ENCODE measurements at places on chromosomes 11 and 22. TPM values are rescaled to one million over a fixed set of nuclear protein-coding genes. Genes with fewer than 3 reads are reported as not detected.

The RNF26 gene
- 24.3 TPM for total RNA-seq

The PHRF1 gene
- total RNA-seq: 25.9 TPM

The PIWIL4 gene
- total RNA-seq: 2.5 TPM

The DNAJB7 gene
- not detected for total RNA-seq

The TSSK2 gene
- not detected for total RNA-seq

The HTR3A gene
- not detected for total RNA-seq

The AP5B1 gene
- 14.6 TPM for total RNA-seq

The GDPD5 gene
- total RNA-seq: 8.9 TPM

DNA sequence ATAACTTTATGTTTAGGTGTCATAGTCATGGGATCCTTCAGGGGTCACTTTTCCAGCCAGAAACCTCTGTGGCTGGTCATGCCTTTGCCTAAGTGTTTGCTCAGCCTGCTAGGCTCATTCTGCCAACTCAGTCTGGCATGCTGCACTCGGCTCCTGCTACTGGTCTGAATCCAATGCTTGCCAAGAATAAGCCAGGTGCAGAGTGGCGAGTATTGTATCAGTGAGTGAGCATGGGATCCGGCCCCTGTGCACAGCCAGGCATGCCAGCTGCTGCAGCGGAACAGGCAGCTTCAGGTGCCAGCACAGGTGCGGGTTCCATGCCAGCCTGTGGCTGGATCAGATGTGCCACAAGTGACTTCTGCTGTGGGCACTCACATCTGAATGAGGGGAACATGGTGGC is 1269.3 kb upstream of the CNTN5 start:
- no peak overlapping the region for H3K27ac ChIP-seq
- no peaks in the 10 kb centered on the region for H3K4me1 ChIP-seq
- no peaks in the 10 kb centered on the region for H3K36me3 ChIP-seq
- peaks cover 3% of the 10 kb centered on the region for H3K27me3 ChIP-seq
- DNase-seq: no peak

DNA sequence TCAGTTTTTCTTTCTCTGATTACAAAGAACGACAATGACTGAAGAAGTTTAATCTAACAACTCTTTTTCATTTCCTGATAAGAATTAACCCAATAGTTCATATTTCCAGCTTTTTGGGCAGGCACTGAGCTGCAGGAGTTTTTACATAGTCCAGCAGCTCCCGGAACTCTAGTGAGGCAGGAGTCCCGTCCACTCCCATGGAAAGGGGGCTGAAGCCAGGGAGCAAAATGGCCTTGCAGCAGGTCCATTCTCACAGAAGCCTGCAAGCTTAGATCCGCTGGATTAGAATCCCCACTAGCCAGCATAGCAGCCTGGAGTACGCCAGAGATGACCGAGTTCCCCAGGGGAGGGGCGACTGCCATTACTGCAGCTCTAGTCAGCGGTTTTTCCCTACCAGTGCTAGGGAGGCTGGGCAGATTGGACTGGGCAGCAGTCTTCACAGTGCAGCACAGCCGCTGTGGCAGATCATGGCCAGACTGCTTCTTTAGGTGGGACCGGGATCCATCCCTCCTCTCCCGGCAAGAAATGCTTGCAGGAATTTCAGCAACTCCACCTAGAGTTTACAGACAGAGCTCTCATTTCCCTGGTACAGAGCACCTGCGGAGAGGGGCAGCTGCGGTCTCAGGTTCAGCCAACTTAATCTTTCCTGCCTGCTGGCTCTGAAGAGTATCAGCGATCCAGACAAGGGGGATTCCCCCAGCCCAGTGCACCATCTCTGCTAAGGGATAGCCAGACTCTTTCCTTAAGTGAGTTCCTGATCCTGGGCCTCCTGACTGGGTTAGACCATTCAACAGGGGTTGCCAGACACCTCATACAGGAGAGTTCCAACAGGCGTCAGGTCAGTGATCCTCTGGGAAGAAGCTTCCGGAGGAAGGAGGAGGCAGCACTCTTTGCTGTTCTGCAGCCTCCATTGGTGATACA is 742 bp upstream of the CASP4 start:
- peak overlapping the region; percentile 56 for H3K4me3 ChIP-seq
- peaks cover 16% of the 10 kb centered on the region for H3K4me1 ChIP-seq
- H3K36me3 ChIP-seq: no peaks in the 10 kb centered on the region
- no peak for DNase-seq
- H3K27me3 ChIP-seq: no peaks in the 10 kb centered on the region
- no peak overlapping the region for H3K27ac ChIP-seq

- DNase-seq: no peak
- H3K27ac ChIP-seq: peak overlapping the region; percentile 49
- H3K27me3 ChIP-seq: no peaks in the 10 kb centered on the region
Observed at GRCh38 chr22:41526830-41527799, 17.2 kb downstream of the POLR3H start.

DNA sequence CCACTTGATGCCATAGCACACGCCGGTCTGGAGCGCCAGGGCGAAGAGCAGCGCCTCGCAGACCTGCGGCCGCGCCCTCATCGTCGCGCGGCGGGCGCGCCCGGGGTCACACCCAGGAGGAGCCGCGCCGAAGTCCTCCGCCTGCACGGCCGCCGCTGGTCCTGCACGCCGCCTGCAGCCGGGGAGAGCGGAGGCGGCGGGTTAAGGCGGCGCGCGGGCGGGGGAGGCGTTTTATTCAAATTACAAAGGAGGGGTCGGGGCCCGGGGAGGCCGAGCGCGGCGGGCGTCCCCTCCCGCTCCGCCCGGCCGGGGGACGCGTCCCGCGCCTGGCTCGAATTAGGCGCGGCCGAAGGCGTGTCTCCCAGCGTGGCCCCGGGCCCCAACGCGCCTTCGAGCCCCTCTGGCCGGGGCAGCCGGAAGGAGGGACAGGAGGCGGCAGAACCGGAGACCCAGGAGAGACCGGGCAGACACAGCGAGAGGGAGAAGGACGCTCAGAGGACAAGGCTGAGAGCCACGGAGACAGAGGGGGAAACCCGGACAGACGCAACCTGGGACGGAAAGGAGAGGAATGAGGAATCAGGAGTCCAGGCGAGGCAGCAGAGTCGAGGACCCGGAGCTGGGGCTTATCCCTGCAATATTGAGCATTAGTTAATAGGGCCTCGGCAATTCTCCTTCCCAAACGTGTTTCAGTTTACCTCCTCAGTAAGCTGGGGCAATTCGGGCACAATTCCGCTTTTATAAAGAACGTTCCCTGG is at the start of gene WNT11:
Gene WNT11 (minus strand): TSS at position 176 of the 755 bp plus-strand sequence. CDS start 95 bp downstream, at position 81.
- peak within 1 kb of the TSS; percentile 11 for H3K27ac ChIP-seq
- H3K4me1 ChIP-seq: peaks cover 30% of the 10 kb centered on the region
- no peak for DNase-seq
- peak within 1 kb of the TSS; percentile 76 for H3K4me3 ChIP-seq
- H3K36me3 ChIP-seq: peaks cover 2% of the 10 kb centered on the region

DNA sequence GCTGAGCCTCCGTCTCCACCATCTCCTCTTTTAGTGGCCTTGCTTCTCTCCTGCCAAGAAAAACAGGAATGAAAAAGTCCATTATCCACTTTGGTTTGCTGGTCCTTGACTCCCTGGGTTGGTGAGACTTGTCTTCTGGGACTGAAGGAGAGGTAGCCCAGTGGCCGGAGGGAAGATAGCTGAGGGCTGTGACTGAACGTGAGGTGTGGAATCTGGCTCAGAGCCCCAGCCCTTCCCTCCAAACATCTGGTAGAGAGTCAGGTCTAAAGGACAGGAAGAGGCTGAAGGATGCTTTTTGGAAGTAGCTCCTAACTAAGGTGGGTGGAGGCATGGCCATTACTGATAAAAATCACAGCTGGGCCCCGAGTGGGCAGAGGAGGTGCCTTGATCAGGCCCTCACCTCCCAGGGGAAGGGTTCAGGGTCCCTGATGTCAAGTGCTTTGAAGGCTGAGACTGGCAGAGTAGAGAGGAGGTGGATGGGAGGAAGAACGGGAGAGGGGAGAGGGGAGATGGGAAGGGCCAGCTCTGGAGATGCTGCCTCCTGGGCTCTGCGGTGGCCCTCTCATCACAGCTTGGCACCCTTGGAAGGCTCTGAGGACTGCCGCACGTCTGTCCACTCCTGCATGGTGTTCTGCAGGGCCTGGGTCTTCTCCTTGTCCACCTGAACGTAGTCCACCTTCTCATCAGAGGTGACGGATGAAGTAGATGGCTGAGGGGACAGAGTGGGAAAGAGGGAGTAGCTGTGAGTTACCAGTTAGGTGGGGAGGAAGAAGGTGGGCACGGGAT is 30.2 kb downstream of the USP35 start:
- H3K27me3 ChIP-seq: no peaks in the 10 kb centered on the region
- H3K27ac ChIP-seq: no peak overlapping the region
- H3K4me1 ChIP-seq: no peaks in the 10 kb centered on the region
- no peak overlapping the region for H3K4me3 ChIP-seq

- peaks cover 34% of the 10 kb centered on the region for H3K36me3 ChIP-seq
- peak overlapping the region; percentile 97 for H3K4me3 ChIP-seq
- peak overlapping the region; percentile 77 for H3K27ac ChIP-seq
Observed at GRCh38 chr22:38503021-38503420, 3.1 kb downstream of the DDX17 start.

DNA sequence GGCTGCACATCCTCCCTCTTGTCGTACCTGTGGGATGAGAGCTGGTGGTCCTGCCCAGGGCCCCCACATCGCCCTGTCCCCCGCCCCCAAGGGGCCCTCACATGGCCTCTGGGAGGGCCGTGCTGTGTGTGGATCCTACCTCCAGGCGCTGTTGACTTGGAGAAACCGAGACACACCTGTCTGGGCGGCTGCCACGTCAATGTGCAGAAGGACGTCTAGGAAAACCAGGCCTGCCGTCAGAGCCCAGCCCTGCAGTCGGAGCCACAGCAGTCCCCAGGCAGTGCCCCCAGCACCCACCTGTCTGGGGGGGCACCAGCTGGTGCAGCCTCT is 14.2 kb downstream of the ALG12 start:
- H3K36me3 ChIP-seq: peaks cover 20% of the 10 kb centered on the region
- no peaks in the 10 kb centered on the region for H3K27me3 ChIP-seq
- no peak overlapping the region for H3K4me3 ChIP-seq
- DNase-seq: peak; percentile 83
- H3K4me1 ChIP-seq: no peaks in the 10 kb centered on the region

GRCh38 chr11:45321031-45321595 is 35.0 kb upstream of the SYT13 start:
- peaks cover 42% of the 10 kb centered on the region for H3K27me3 ChIP-seq

DNA sequence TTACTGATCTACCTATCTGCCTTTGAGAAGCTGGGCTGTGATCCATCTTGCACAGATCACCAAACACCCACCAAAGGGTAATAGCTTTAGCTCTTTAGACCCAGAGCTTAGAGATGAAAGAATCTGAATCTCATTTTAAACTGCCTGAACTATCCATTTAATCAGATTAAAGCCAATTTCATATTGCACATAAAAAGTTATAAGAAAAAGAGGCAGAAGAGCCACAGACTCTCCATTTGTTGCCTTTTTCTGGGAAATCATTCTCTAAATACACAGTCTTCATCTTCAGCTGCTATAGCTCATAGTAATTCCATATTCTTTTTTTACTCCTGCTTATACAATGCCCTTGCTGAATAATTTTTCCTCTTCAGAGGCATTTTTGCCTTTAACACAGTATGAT is 271.2 kb downstream of the DLG2 start:
- H3K27ac ChIP-seq: no peak overlapping the region
- no peaks in the 10 kb centered on the region for H3K4me1 ChIP-seq
- H3K36me3 ChIP-seq: no peaks in the 10 kb centered on the region
- H3K27me3 ChIP-seq: peaks cover 6% of the 10 kb centered on the region

DNA sequence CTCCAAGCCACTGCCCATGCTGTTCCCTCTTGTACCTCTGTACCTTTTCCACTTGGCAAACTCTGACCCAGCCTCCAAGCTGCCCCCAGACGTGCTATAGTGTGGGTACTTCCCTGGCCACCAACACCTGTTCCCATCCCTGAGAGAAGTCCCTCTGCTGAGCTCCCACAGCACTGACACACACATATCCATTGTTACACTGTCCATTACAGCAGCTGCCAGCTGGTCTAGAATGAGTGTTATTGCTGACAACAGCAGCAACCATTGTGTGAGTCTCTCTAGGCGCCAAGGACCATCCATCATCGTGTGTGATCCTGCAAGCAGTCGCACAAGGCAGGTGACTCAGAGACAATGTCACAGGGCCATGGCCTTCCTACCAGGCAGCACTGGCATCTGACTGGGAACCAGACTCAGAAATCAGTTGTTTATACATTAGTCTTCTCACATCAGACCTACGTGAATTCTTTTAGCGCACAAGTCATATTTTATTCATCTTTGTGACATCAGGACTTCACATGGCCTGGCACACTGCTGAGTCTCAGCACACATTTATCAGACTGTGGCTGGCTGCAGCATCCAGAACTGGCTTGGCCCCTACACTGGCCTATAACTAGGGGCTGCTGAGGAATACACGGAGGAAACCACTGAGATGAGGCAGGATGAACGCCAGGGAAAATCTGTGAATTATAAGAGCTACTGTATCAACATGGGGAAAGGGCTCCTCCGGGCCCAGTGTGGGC is 56.4 kb downstream of the SGSM3 start:
- H3K27me3 ChIP-seq: no peaks in the 10 kb centered on the region
- no peak for DNase-seq
- H3K27ac ChIP-seq: peak overlapping the region; percentile 30

GRCh38 chr22:27930331-27931060 is 11.4 kb upstream of the PITPNB start:
- H3K27me3 ChIP-seq: no peaks in the 10 kb centered on the region
- no peak for DNase-seq
- no peak overlapping the region for H3K4me3 ChIP-seq
- H3K36me3 ChIP-seq: peaks cover 2% of the 10 kb centered on the region
- no peaks in the 10 kb centered on the region for H3K4me1 ChIP-seq

DNA sequence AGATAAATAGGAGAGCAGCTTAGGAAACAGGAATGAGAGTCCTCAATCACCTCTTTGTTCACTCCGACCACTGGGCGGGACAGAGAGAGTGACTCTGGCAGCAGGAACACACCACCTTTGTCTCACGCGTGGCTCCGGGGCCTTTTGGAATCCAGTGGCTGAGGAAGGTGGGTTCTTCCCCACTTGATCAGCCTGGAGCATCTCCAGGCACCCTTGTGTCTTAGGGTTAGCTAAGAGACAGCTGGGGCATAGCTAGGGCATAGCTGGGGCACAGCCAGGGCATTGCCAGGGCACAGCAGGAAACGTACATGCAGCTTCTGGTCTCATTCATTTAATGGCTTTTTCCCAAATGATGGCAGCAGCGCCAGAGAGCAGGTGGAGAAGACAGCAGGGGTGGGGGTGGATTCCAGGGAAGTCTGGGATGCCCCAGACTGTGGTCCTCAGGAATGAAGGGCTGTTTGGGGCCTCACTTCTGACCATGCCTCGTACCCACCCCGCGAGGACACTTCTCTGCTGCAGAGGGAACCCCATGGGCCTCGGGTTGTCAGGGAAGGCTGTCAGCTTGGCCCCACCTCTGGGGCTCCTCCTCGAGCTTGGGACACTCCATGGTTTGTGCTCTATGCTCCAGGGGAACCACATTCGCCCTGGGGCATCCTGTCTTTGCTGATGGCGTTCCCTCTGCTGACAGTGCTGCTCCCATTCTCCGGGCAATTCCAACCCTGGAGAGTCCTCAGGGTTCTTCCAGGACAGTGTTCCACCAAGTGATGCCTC is 30.4 kb upstream of the SHANK2 start:
- no peaks in the 10 kb centered on the region for H3K36me3 ChIP-seq
- peaks cover 16% of the 10 kb centered on the region for H3K4me1 ChIP-seq
- peaks cover 55% of the 10 kb centered on the region for H3K27me3 ChIP-seq
- no peak for DNase-seq
- H3K27ac ChIP-seq: no peak overlapping the region
- no peak overlapping the region for H3K4me3 ChIP-seq

GRCh38 chr11:27839226-27839913 is 139.1 kb upstream of the BDNF start:
- no peak overlapping the region for H3K27ac ChIP-seq
- H3K4me3 ChIP-seq: no peak overlapping the region
- H3K4me1 ChIP-seq: no peaks in the 10 kb centered on the region
- H3K36me3 ChIP-seq: peaks cover 4% of the 10 kb centered on the region

Measured in chondrocyte (in vitro differentiated cells).